ENCODE measurements at places on chromosomes 16 and 17. TPM values are rescaled to one million over a fixed set of nuclear protein-coding genes. Genes with fewer than 3 reads are reported as not detected.
A peak's percentile ranks its signal among the peaks of the same experiment; 100 is the strongest.

Gene CLDN7
- 0.31 TPM for total RNA-seq

Gene TNFSF13
- total RNA-seq: 3.5 TPM

Gene HSD17B1
- 0.83 TPM for total RNA-seq

- H3K36me3 ChIP-seq: peaks cover 2% of the 10 kb centered on the region
- H3K4me1 ChIP-seq: peaks cover 27% of the 10 kb centered on the region
- peak within 1 kb of the TSS; percentile 27 for H3K27ac ChIP-seq
- peaks cover 41% of the 10 kb centered on the region for H3K27me3 ChIP-seq
Measured at GRCh38 chr17:39151150-39151942, at the start of gene PLXDC1. PLXDC1 (minus strand) TSS chr17:39151637; CDS start chr17:39151437, 200 bp downstream.

- peak; percentile 94 for DNase-seq
- peak overlapping the region; percentile 81 for H3K4me3 ChIP-seq
- peaks cover 61% of the 10 kb centered on the region for H3K27me3 ChIP-seq
- H3K36me3 ChIP-seq: no peaks in the 10 kb centered on the region
Measured at GRCh38 chr16:56643080-56643778, 4.8 kb downstream of the MT1A start.

All from activated CD4-positive, alpha-beta T cell treated with anti-CD3 and anti-CD28 coated beads, Interleukin-2, amount 10 ng/mL, durations not matched to agents 24 days and 14 days (primary cell).